ENCODE measurements at places on chromosomes 1 and 21. TPM values are rescaled to one million over a fixed set of nuclear protein-coding genes. Genes with fewer than 3 reads are reported as not detected.

The KIF1B gene
- 20.1 TPM for total RNA-seq

The TOMM20 gene
- 89.9 TPM for total RNA-seq

The LAMC2 gene
- 8.5 TPM for total RNA-seq

The SLAMF8 gene
- not detected for total RNA-seq

The PRR9 gene
- not detected for total RNA-seq

The ATP6V1G3 gene
- total RNA-seq, result not detected

The ZBTB18 gene
- total RNA-seq, result 6.7 TPM

The HES2 gene
- total RNA-seq, result 0.09 TPM

The PTPN22 gene
- total RNA-seq, result 0.55 TPM

The FAM72B gene
- total RNA-seq, result 0.92 TPM

The S100A7 gene
- total RNA-seq, result not detected

The BMP8B gene
- not detected for total RNA-seq

The CCDC27 gene
- total RNA-seq, result not detected

The CLIC6 gene
- 0.09 TPM for total RNA-seq

The COL9A2 gene
- total RNA-seq, result 1.7 TPM

The DIO1 gene
- not detected for total RNA-seq

The MANEAL gene
- total RNA-seq, result 0.28 TPM

The ACKR1 gene
- not detected for total RNA-seq

The SPATA46 gene
- total RNA-seq, result not detected

The S100A9 gene
- total RNA-seq, result 0.28 TPM

The SPTA1 gene
- total RNA-seq, result 0.18 TPM

The AK5 gene
- total RNA-seq, result 14.0 TPM

The EFCAB14 gene
- total RNA-seq, result 27.5 TPM

The CD84 gene
- total RNA-seq, result not detected

The LIPI gene
- total RNA-seq, result not detected

The ERICH3 gene
- not detected for total RNA-seq

The S100A8 gene
- total RNA-seq, result not detected

The TARS2 gene
- 10.8 TPM for total RNA-seq

The SMIM1 gene
- 2.0 TPM for total RNA-seq

The SLFNL1 gene
- total RNA-seq, result 0.28 TPM

The TNNT2 gene
- total RNA-seq, result under 0.01 TPM

The TSPAN1 gene
- total RNA-seq, result 0.46 TPM

The WNT3A gene
- total RNA-seq, result not detected

The MSH4 gene
- total RNA-seq, result 0.46 TPM

The GJA9 gene
- under 0.01 TPM for total RNA-seq

The GNG12 gene
- total RNA-seq, result 140 TPM

The LAMC1 gene
- 613 TPM for total RNA-seq

The TEDDM1 gene
- not detected for total RNA-seq

The GBP4 gene
- total RNA-seq, result 2.6 TPM

The CATSPER4 gene
- not detected for total RNA-seq

Measured in smooth muscle cell of bladder (primary cell).